ENCODE measurements at places on chromosomes 1 and 21. TPM values are rescaled to one million over a fixed set of nuclear protein-coding genes. Genes with fewer than 3 reads are reported as not detected.

- no peak for DNase-seq
Measured at GRCh38 chr1:245483247-245483646, 328.5 kb downstream of the KIF26B start.

Gene LCE1F
- not detected for total RNA-seq

Gene A3GALT2
- total RNA-seq = not detected

Gene FABP3
- total RNA-seq = not detected

- DNase-seq = no peak
Measured at GRCh38 chr1:25004355-25004754, 74.3 kb upstream of the RUNX3 start.

DNA sequence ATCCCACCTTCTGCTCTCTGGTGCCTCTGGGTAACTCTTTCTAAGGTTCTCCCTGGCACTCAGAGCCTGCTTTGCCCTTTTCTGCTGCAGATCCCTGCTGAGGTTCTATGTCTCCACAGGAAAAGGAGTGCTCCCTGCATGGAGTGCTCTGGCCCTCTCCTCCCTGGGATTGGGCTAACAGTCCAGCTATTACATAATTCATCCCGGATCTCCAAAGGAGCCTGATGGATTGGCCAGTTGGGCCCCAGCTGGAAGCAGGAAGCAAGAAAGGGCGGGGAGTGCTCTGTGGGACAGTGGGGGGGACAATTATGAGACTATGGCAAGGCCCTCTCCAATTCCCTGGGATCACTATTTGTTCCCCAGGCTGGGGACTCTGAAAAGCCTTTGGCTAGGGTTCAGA is 51.9 kb upstream of the GOLT1A start:
- DNase-seq = no peak

- no peak for DNase-seq
Measured at GRCh38 chr1:87650306-87650705, 321.6 kb downstream of the LMO4 start.

DNA sequence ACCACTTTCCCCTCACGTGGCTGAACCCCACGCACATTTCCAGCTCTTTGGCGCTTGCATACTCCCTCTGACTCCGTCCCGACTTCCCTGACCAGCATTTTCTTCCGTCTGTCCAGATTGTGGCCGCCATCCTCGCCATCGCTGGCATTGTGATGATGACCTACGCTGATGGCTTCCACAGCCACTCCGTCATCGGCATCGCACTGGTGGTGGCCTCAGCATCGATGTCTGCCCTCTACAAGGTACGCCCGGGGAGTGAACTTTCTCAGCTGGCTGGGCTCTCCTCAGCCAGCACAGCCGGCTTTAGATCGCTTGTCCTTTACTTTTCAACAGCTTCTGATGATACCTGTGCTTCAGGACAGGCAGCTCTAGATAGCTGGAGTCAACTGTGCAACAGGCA is 56.8 kb upstream of the COA6 start:
- no peak for DNase-seq

DNA sequence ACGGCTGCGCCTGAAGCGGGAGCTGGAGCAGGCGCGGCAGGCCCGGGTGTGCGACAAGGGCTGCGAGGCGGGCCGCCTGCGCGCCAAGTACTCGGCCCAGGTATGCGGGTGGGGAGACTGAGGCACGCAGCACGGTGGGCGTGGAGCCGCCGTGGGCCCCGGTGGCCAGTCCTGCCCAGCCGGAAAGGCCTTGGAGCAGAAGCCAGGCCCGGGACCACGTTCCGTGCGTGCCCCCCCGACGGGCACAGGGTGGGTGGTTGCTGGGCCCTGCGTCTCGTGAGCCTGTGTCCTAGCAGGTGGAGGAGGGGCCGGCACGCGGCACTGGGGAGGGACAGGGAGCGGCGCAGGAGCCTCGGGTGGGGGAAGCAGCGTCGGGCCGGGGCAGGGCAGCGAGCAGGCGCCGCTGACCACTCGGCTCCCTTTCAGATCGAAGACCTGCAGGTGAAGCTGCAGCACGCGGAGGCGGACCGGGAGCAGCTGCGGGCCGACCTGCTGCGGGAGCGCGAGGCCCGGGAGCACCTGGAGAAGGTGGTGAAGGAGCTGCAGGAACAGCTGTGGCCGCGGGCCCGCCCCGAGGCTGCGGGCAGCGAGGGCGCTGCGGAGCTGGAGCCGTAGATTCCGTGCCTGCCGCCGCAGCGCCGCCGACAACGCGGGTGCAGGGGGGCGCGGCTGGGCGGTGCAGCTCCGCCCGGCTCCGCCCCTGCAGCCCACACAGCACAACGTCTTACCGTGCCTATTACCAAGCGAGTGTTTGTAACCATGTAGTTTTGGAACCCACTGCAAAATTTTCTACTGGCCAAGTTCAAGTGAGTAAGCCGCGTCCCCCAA is 78.2 kb downstream of the SKI start:
- no peak for DNase-seq

DNA sequence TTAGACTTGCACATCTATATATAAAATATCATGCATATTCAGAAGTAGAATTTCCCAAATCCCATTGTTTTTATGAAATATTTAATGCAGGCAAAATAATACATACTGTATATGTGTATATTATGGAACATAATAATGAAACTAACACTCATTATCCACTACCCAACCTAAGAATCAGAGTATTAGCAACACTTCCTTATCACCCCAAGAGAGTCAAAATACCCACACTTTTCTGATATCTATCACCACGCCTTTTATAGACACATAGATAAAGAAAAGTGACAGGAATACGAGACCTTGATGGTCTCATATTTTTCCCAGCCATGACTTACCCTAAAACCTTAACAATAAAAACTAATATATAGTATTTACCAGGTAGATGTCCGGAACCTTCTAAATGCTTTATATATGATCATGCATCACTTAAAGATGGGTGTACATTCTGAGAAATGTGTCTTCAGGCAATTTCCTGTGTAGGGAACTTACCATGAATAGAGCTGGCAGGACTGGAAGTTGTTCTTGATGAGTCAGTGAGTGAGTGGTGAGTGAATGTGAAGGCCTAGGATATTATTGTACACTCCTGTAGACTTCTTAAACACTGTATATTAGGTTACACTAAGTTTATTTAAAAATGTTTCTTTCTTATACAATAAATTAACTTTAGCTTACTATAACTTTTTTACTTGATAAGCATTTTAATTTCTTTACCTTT is 45.5 kb downstream of the TNFSF4 start:
- DNase-seq = no peak

Gene CFAP107
- total RNA-seq = not detected

DNA sequence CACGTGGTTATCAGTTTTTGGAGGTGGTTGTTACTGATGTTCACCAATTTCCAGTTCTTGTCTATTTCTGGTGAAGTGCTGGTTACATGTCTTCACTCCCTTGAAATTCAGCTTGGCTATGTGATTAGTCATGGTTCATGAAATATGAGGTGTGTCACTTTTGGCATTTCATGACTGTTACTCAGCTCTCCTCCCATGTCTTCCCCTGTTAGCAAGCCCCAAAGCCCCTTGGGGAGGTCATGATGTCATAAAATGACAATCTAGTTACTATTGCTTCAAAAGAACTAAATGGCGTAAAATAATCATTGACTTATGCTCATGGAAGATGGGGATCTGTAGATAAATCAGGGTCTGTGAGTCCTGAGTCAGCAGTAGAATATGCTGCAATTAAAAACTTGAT is 425.1 kb downstream of the SETD4 start:
- no peak for DNase-seq

DNA sequence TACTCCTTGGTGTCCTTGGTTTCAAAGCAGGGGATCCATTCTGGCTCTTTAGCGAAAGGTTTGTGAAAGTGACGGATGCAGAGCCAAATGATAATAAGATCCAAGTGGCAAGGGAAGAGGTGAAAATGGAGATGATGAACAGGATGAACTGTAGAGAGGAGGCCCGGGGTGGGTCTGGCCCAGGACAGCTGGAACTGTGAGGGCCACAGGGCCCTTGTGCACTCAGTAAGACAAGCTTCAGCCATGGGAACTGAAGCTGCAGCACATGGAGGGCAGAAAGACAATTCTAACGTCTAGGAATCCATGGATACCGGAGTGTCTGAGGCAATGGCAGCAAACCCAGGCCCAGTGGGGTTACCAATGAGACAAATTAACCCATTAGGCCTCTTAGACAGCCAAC is 4.8 kb downstream of the KCNA2 start:
- DNase-seq = no peak
